ENCODE measurements at places on chromosomes 11 and 22.

- DNase-seq: peak; percentile 41
Measured at GRCh38 chr11:66685276-66686099, 7.8 kb upstream of the RBM4B start.

DNA sequence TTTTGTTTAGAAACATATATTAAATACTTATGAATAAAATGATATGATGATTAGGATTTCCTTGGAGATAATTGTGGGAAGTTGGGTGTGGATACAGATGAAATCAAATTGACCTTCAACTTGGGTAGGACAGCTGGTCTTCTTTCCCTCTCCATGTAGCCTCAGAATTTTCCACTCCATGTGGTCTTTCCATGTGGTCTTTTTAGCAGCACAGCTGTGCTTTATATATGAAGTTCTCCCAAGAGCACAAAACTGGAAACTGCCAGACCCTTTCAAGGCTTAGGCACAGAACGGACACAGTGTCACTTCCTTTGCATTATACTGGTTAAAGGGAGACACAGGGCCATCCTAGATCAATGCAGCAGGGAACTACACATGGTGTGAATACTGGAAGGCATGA lies 28.6 kb downstream of the FAM76B start:
- peak; percentile 21 for DNase-seq

DNA sequence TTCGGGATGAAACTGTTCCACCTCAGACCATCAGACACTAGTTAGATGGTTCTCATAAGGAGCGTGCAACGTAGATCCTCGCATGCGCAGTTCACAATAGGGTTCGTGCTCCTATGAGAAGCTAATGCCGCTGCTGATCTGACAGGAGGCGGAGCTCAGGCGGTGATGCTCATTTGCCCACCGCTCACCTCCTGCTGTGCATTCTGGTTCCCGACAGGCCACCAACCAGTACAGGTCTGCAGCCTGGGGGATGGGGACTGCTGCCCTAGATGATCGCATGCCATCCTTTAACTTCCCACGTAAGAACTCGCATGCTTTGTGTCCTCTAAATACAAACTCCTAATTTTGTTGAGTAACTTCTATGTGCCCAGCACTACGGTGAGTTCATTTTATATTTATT lies 62.6 kb downstream of the EFCAB6 start:
- DNase-seq: no peak

DNA sequence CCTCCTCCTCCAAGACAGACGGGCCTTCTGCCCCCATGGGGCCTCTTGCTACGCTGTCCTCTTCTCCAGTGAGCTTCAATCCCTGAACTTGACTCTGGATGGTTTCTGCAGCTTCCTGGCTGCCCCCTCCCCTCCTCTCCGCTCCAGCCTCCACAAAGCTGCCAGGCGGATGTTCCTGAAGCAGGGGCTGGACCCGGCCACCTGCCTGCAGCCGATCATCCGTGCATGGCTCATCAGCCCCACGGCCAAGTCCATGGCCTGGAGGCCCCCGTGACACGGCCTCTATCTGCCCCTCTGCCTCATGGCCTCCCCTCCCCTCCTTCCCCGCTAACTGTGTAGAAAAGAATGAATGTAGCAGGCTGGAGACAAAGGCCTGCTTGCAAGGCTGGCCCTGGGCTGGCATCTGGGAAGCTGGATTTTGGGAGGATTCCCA lies 6.8 kb upstream of the SUN2 start:
- peak; percentile 88 for DNase-seq

- no peak for DNase-seq
Measured at GRCh38 chr11:65291613-65292012, 23.1 kb upstream of the CDC42EP2 start.

GRCh38 chr11:129418039-129418438 lies 42.4 kb downstream of the BARX2 start:
- DNase-seq: no peak

GRCh38 chr11:62204430-62204829 lies 4.0 kb upstream of the SCGB2A1 start:
- DNase-seq: no peak

GRCh38 chr22:36885474-36885873 lies 24.7 kb downstream of the NCF4 start:
- no peak for DNase-seq

- no peak for DNase-seq
Measured at GRCh38 chr11:124758355-124759265, 3.5 kb downstream of the ESAM start.

GRCh38 chr22:30445438-30446145 lies 20.0 kb downstream of the MTFP1 start:
- no peak for DNase-seq

DNA sequence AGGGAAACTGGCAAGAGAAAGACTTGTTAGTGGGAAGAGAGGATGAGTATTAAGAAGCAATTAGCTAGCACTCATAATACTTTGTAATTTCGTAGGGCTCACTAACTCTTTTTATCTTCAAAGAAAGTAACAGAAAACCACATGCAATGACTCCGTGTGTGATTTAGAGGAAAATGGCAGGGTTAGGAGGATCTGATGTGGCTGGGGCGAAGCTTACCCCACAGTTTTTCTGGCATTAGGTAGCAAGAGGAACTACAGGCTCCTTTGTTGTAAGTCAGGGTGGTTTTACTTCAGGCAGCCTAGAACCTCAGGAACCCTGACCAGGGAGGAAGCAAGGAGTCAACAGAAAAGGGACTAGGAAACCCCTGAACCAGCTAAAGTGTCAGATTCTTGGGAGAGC lies 89.7 kb downstream of the SPON1 start:
- DNase-seq: no peak

- DNase-seq: no peak
Measured at GRCh38 chr11:86710936-86711335, 38.5 kb upstream of the ME3 start.

DNA sequence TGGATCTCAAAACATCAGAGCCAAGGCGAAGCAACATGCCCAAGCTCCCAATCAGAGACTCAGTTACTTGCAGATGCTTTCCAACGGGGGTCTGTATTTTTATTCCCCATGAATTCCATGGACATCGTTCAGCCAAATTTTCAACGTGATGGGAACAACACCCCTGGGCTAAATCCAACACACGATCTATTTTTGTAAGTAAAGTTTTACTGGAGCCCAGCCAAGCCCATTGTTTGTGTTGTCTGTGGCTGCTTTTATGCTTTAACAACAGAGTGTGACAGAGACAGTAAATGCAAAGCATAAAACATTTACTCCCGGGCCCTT lies 33.7 kb downstream of the SLC5A1 start:
- DNase-seq: no peak

- no peak for DNase-seq
Measured at GRCh38 chr11:101346591-101346990, 217.0 kb upstream of the PGR start.

Measured in NCI-H2171 treated with DMSO at 0.1 percent for 48 hours (cell line).